Ecto neural progenitor cell (in vitro differentiated cells): ENCODE measurements at places on chromosomes 1 and 21.
A peak's percentile ranks its signal among the peaks of the same experiment; 100 is the strongest.

DNA sequence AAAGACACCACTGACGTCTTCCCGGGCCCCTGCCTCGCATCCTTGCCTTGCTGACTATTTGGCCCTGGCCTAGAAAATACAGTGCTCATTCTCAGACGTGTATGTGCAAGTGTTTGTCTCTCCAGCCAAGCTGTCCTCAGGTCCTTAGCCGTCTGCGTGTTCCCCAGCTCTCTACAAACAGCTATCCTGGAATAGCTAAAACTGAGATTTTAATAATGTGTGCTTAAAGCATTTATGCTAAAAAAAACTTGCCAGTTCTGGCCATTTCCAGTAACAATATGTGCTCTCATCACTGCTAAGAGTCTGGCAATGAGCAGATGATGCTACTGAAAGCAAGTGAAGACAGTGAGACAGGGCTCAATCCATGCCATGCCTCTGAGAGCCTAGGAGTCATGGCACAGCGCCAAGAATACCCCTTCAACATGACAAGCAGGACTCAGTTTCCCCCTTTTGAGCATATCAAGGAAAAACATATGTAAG, 55.7 kb downstream of the IRF2BP2 start:
- no peak for DNase-seq

DNA sequence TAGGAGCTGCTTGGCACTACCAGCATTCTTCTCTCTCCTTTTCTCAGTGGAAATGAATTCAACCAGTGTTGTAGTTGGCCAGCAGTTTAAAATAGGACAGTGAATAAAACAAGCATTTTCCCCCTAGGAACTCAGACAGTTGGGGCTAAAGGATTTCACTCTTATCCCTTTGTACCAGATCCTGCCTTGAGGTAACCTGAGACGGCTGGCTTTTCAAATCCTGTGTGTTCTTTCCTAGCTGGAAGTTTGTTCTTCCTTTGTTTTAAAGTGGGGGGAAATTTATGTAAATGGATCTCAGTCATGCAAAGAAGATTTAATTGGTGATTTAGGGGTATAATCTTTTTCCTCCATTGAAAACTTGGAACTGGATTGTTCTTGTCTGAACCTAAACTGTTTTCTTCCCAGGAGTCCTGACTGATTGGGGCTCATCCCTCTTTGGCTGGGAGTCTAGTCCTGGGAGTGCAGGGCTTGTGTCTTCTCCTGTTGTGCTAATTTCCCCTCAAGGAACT, 23.3 kb downstream of the ZP4 start:
- no peak for DNase-seq

DNA sequence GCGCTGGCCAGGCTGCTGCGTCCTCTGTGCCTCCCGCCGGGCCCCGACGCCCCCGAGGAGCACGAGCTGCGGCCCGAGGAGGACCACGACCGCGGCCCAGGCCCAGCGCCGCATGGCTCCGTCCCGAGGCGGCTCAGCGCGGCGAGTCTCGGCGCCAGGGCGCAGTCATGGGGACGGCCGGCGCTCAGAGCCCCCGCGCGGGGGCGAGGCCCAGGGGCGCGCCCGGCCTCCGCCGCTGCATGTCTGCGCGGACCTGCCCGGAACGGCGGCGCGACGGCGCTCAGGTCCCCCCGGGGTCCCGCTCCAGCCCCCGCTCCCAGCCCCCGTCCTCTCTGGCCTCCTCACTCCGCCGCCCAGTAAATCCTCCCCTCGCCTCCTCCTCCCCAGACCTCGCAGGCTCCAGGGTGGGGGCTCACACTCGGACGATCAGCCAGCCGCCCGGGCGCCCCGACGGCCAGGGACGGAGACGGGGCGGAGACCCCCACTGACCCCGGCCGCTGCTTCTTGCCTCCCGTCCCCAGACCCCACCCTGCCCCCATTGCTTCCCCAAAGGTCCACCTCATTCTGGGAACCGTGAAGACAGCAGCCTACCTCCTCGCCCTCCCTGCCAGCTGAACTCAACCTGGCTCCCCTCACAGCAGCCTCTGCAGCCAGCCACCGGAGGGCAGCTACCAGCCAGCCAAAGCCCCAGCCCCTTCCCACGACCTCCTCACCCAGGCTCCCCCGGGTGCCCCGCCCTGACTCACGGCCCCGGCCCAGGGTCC, at the start of gene C1QTNF12:
Gene C1QTNF12 (minus strand): TSS at position 146 of the 764 bp plus-strand sequence. CDS start 32 bp downstream, at position 114.
- no peak for DNase-seq

- DNase-seq, result no peak
Observed at GRCh38 chr21:26977746-26978145, 10.9 kb upstream of the ADAMTS5 start.

- no peak for DNase-seq
Observed at GRCh38 chr1:202107321-202107761, 15.4 kb upstream of the GPR37L1 start.

GRCh38 chr1:26287033-26287711, 7.3 kb downstream of the SH3BGRL3 start:
- DNase-seq, result no peak

- no peak for DNase-seq
Observed at GRCh38 chr1:172838680-172839313, 179.9 kb downstream of the FASLG start.

GRCh38 chr21:43968410-43969114, 43.5 kb upstream of the TRAPPC10 start:
- no peak for DNase-seq

GRCh38 chr1:168091720-168092550, 44.8 kb downstream of the GPR161 start:
- DNase-seq, result peak; percentile 43

DNA sequence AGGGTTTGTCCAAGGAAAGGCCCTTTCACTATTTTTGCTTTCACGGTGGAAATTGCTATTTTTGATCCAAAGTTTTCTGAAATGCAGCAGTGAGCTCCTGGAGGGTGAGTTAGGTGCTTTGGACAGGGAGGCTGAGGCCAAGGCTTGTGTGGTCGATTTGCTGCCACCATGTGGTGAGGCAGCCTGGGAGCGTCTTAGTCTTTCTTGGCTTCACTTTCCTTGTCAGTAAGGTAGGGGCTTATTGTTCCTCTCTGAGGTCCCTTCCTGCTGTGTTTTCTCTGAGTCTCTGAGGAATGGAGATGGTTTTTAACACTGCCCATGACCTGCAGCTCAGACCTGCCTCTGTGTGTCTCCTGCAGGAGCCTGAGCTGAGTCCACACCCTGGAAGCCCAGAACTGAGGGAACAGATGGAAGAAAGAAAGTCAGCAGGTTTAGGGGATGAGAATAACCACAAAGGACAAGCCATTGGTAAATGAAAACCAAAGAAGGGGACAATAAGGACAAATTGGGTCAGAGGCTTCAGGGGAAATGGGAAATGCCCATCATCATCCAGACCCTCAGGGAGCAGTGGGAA, 20.1 kb upstream of the S100A10 start:
- peak; percentile 67 for DNase-seq

- DNase-seq, result no peak
Observed at GRCh38 chr1:163836481-163836880, 514.7 kb downstream of the NUF2 start.

DNA sequence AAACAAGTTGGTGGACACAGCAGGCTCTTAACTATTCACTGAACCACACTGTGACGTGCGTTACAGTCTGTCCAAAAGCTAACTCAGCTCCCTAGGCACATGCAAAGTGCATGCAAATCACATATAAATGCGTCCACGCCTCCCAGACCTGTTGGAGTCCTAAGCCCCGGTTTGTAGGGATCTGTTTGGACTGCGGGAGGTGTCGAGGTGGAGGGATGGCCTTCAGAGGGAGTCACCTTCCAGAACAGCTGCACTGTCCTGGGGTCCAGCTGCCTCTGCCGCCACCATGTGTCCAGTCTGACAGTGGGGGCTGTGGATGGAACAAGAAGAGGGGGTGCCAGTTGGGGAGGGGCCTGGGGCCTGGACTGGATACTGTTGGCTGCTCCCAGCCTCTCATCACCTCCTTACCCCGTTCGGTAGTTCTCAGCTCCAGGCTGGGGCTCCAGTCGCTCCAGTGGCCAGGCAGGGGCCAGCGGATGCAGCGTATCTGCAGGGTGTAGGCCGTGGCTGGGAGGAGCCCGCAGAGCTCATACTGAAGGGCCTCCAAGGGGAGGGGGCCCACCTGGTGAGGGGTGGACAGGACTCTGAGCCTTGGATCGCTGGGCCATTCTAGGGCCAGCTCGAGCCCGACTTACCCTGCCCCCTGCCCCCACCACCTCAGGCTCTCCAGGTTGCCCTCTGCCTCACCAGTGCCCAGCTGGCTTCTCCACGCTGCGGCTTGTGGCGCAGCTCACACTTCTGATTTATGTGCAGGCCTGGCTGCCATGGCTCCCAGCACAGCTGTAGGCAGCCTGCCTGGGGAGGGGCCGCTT, 7.9 kb upstream of the MRPS15 start:
- no peak for DNase-seq
